ENCODE measurements at places on chromosomes 1 and 21.

- DNase-seq, result no peak
Observed at GRCh38 chr1:176786274-176786673, 323.3 kb downstream of the PAPPA2 start.

GRCh38 chr1:69739251-69739605 lies 171.5 kb downstream of the LRRC7 start:
- no peak for DNase-seq

GRCh38 chr1:90723590-90724108 lies 6.5 kb upstream of the BARHL2 start:
- no peak for DNase-seq

DNA sequence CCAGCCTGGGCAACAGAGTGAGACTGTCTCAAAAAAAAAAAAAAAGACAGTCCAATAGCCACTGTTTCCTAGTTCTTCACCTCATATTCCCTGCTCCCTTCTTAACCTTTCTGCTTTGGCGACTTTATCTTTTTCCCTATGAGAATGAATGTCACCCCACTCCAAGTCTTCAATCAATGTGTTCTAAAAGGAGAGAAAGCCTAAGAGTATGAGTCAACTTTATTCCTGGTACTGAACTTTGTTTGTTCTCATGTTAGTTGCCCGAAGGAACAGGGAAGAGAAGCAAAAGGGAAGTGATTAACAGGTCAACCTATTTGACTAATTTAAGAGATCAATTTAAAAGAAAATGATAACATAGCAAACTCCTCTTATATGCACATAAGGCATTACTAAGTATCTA lies 39.9 kb upstream of the SLC16A1 start:
- DNase-seq, result no peak

DNA sequence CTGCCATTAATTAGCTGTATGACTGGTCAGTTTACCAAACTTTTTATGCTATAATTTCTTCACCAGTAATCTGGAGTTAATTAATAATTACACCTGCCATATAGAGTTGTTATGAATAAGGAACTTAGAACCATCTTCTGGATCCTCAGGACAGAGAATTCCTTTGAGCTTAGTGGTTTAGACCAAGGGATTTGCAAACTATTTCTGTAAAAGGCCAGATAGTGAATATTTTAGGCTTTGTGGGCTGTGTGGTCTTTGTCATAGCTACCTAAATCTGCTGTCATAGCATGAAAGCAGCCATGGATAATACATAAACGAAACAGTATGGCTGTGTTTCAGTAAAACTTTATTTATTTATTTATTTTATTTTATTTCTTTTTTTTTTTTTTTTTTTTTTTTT lies 9.0 kb downstream of the TIMM17A start:
- no peak for DNase-seq

DNA sequence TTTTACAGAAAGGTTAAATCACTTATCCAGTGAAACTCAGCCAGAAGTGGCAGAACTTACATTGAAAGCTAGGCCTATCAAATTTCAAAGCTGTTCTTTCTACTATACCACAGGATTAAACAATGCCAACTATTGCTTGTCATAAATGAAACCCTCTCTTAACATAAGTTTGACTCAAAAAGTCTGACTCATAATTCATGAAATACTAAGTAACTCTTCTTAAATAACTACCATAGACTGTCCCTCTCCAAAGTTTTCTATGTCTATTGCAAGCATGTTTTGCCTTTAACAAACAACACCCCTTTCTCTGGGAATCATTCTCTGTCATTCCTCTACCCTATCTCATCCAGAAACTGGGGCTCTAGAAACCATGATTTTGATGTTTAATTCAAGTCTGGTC lies 109.5 kb upstream of the UBE2U start:
- no peak for DNase-seq
